ENCODE measurements at places on chromosomes 4 and X.

- H3K27ac ChIP-seq = no peak overlapping the region
- H3K4me1 ChIP-seq = no peaks in the 10 kb centered on the region
Observed at GRCh38 chr4:134126955-134127354, 74.6 kb downstream of the PABPC4L start.

DNA sequence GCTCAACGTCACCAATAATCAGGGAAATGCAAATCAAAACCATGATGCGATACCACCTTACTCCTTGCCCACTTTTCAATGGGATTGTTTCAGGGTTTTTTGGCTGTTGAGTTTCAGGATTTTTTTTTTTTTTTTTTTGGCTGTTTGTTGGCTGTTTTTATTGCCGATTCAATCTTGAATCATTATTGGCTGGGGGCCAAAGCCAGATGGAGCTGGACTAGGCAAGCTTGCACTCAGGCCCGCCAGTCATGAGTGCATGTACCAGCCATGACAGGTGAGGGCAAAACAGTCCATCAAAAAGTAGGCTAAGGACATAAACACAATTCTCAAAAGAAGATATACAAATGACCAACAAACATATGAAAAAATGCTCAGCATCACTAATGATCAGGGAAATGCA, 13.3 kb downstream of the YIPF7 start:
- no peaks in the 10 kb centered on the region for H3K4me1 ChIP-seq
- no peak for DNase-seq
- H3K36me3 ChIP-seq = no peaks in the 10 kb centered on the region

DNA sequence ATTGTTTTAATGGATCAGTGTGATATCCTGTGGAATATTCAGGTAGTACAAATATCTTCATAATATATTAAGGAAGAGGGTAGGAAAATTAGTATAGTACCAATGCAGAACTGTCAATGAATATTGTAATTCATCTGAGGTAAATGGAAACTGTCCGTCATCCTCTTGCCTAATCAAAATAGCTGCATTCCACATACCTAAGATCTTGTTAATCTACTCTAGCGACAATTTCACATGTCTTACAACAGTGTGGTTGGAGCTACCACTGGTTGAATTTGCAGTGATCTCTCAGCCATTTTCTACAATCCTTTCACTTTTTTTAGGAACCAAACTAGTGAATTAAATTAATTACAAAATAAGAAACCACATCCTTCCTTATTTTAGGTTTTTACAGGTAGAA, 117.5 kb downstream of the PCDH18 start:
- H3K27ac ChIP-seq = no peak overlapping the region
- H3K4me1 ChIP-seq = no peaks in the 10 kb centered on the region
- H3K36me3 ChIP-seq = no peaks in the 10 kb centered on the region
- no peak for DNase-seq
- no peak overlapping the region for H3K4me3 ChIP-seq

DNA sequence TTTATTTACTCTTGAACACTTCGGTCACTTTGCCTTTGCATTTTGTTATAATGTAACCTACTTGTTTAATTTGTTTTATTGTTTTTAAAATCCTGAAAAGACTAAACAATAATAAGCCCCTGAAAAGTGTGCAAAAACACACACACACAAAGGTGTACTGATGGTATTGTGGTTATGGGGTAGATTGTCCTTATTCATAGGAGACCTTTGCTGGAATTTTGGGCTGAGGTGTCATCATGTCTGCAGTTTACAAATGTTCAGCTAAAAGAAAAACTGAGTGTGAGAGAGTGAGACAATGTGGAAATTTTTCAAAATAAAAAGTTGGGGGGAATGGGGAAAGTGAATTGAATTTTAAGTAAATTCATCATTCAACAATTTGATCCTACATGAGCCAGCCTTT, 174.9 kb downstream of the QDPR start:
- H3K27ac ChIP-seq = no peak overlapping the region
- DNase-seq = no peak
- no peaks in the 10 kb centered on the region for H3K4me1 ChIP-seq
- H3K4me3 ChIP-seq = no peak overlapping the region
